ENCODE measurements at places on chromosomes 1 and 21.
A peak's percentile ranks its signal among the peaks of the same experiment; 100 is the strongest.

DNA sequence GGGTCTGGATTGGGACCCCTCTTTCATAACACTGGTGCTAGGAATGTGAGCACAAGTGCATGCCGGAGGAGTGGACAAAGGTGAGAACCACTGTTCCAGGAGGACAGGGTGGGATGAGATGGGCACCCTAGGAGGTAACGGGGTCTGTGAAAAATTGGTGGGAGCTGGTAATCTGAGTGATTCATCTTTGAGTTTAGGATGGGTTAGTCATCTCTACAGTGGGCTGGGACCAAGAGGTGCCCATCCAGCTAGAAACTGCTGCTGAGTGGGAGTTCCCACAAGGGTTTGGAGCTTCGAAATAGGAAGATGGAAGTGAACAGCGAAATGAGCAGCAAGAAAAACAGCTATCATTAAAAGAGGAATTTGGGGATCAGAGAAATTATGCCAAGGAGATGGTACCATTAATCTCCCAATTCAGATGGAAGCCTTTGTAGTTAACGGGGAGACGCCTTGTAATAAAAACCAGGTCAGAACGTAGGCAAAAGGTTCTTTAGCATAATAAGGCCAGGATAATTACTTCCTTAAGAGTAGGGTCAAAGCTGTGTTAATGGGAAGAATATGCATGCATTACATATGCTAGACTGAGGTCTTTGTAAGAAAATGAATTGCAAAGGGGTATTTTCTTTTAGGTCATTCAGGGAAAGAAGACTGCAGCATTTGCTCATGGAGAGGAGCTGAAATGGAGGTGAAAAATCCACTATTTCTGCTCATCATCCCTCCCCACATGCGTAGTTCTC, 55.5 kb downstream of the OLFML3 start:
- DNase-seq: no peak

- no peak for DNase-seq
Observed at GRCh38 chr1:223074445-223075300, 68.4 kb downstream of the TLR5 start.

- DNase-seq: no peak
Observed at GRCh38 chr21:38905328-38905727, 99.6 kb downstream of the ETS2 start.

DNA sequence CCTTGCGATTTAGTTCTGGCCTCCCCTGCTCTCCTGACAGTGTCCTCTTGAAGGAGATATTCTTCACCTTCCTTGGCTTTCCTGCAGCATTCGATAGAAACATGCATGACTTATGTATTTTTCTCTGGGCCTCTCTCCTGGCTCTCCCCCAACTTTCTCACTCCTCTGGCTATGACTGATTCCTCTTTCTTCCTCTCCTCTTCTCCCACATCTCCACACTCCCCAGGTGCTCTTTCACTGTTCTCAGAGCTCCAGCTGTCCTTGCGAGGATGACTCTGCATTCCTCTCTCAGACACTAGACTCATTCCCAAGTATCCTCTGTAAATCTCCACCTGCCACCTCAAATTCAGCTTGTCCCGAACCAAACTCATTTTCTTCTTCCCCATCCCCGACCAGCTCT, 18.0 kb downstream of the LRRC42 start:
- DNase-seq: no peak

DNA sequence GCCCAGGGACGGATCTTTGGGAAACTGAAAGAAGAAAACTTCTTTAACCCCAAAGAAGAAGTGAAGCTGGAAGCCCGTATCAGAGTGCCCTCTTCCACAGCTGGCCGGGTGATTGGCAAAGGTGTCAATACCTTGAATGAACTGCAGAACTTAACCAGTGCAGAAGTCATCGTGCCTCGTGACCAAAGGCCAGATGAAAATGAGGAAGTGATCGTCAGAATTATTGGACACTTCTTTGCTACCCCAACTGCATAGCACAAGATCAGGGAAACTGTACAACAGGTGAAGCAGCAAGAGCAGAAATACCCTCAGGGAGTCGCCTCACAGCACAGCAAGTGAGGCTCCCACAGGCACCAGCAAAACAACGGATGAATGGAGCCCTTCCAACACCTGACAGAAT, 114.0 kb downstream of the NBPF12 start:
- DNase-seq: no peak

DNA sequence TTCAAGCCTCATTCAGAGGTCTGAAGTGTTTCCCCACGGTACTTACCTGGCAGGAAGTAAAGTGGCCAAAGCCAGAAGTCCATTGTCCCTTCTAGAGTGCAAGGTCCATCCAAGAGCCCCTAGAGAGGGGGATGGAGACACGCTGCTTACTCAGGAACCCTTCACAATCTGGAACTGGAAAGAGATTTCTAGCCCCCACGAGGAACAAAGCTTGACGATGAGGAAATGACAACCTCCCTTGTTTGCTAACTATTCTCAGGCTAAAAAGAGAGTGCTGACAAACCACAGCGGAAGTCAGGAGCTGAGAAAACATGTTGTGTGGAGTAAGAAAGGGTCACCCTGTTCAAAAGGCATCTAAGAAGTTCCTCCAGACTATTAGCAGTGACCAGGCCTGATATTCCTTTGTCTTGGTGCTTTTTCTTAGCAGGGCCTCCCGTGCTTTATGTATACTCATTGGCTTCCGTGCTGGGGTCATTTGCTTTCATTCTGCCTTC, at the start of gene FCMR:
TSS of gene FCMR (minus strand) at position 170 of the 494 bp plus-strand sequence. CDS start at position 83, 87 bp downstream.
- DNase-seq: no peak

- no peak for DNase-seq
Observed at GRCh38 chr1:172851077-172851476, 192.2 kb downstream of the FASLG start.

- DNase-seq: no peak
Observed at GRCh38 chr1:247471445-247472016, 13.6 kb upstream of the OR2B11 start.

DNA sequence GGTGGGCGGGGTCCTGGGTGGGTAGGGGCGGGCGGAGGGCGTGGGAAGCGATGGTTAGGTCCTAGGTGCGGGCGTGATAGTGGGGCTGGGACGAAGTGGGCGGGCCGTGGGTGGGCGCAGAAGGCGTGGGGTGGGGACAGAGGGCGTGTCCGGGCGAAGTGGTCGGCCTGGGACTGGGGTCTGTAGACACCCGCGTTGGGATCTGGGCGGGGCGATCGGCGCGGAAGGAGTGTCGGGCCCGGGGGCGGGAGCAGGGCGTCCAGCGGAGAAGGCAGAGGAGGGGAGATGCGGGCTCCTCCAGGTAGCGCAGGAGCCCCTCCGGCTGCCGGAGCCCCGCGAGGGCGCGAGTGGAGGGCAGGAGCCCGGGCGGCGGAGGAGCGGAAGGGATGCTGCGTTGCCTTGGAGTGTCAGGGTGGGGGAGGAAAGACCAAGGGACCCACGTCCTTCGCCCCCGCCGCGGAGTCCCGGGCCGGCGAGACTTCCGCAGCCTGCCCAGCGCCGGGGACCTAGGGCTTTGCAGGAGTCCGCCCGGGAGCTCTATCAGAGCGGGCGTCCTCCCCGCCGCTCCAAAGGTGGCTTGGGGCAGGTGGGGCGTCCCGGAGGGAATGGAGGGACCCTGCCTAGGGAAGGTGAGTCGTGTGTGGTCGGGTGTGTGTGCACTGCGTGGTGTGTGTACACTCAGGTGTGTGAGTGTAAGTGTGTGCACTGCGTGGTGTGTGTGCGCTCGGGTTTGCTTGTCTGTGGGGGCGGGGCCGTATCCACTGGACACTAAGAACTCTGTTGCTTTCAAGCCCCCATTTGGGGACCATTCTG, 27.0 kb upstream of the PRSS38 start:
- DNase-seq: no peak

- DNase-seq: no peak
Observed at GRCh38 chr1:207858281-207858680, 52.6 kb downstream of the CD34 start.

DNA sequence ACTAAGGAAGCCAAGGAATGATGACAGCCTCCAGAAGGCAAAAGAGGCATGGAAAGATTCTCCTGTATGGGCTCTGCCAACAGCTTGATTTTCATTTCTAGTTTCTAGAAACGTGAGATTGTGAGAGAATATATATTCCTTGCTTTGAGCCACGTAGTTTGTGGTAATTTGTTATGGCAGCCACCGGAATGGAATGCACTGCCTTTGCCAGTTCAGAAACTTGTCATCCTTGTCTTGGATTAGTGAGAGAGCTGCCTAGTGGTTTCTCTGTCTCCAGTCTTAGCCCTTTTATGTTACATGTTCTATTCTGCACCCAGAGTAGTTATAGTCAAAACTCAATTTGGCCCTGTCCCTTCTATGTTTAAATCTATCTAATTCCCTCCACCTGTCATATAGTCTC, 216.0 kb upstream of the PTGFR start:
- no peak for DNase-seq

- DNase-seq: no peak
Observed at GRCh38 chr21:17616831-17617230, 4.1 kb upstream of the BTG3 start.

DNA sequence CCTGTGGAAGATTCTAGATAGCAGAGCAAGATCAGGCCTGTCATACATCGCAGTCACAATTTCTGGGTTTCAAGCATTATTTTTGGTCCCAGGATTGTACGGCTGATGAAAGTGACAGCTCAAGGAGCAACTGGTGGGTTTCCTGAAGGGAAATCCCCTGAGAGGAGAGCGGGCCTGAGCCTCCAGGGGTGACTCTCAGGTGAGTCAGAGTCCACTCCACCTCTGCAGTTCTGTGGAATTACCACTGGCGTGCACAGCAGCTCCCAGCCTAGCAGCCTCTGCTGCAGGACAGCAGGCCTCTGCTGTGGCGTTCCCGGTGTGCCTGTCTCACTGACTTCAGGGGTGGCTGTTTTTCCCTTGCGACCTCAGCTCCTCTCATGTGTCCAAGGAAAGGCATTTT, 24.4 kb downstream of the SLC66A1 start:
- no peak for DNase-seq

- DNase-seq: no peak
Observed at GRCh38 chr21:27112186-27112585, 145.3 kb upstream of the ADAMTS5 start.

GRCh38 chr1:184665360-184665759, 89.3 kb downstream of the EDEM3 start:
- DNase-seq: no peak

GRCh38 chr1:163896001-163896400, 574.2 kb downstream of the NUF2 start:
- no peak for DNase-seq

- no peak for DNase-seq
Observed at GRCh38 chr1:181918880-181919525, 142.5 kb downstream of the ZNF648 start.

DNA sequence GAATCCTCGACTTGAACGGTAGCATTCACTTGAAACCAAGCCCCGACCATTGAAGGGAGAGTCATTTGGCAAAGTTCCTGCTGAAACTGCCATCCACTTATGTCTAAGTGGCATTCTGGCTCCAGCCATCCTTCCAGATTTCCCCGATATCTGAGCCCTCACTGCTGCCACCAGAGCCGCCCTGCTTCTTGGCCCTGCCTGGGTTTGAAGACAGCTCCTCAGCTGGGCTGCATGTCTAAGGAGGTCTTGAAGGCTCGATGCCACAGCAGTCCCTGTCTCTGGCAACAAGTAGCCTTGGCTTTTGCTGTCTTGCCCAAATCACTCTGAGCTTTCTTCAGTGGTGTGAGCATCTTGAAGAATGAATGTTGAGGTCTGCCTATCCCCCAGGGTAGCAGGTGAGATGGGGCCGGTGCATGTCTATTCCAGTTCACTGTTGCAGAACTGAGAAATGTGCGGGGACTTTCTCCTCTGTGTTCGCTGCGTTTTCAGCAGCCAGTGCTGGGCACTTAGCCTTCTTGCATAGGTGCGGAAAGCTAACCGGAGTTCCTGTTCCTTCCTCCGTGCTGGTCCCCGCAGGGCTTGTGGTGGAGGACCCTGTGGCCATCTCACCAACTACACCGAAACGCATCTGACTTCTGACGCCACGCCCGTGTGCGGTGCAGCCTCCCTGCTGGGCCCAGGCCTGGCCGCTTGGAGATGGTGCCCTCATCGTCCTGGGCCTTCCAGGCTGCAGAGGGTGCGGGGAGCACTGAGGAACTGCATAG, 29.2 kb downstream of the MAN1C1 start:
- DNase-seq: no peak

- no peak for DNase-seq
Observed at GRCh38 chr21:33025106-33025488, 638 bp upstream of the OLIG2 start.

DNA sequence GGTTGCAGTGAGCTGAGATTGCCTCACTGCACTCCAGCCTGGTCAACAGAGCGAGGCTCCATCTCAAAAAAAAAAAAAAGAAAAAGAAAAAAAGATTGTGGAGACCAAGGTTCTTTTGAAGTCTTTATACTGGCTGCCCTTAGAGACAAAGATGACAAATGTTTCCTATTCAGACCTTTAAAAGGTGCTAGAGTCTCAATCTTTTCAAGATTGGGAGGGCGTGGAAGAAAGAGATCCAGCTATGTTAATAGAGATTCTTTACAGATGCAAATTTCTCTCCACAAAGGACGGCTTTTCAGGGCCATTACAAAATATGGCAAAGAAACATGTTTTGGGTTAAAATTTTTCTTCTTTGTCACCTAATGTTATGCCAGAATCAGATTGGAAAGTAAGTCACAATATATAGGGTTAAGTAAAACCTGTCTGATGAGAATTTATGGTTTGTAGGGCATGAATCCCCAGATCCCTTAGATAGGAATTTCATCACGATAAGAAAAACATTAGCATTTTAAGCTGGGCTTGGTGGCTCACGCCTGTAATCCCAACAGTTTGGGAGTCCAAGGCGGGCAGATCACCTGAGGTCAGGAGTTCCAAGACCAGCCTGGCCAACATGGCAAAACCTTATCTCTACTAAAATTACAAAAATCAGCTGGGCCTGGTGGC, 13.0 kb upstream of the MORC3 start:
- DNase-seq: no peak

- DNase-seq: peak; percentile 38
Observed at GRCh38 chr1:230772457-230773395, 25.5 kb downstream of the CAPN9 start.

DNA sequence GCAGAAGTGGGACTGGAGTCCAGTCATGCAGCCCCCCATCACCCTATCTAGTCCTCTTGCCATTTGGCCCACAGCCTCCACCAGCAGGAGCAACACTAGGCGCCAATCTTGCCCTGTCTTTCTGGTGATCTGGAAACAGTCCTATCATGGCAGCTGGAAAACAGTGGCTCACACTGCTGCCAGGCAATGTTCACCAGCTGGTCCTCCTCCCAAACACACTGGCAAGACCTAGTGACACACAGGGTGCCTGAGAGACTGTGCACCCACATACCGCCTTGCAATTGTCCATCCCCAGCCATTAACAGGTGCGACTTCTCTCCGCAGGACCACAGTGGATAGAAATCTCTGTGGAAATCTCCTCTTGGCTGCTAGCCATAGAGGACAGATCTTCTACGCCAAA, 105.5 kb downstream of the HIVEP3 start:
- DNase-seq: no peak

- no peak for DNase-seq
Observed at GRCh38 chr1:8089535-8090228, 63.6 kb upstream of the ERRFI1 start.

GRCh38 chr1:21653744-21654100, 15.4 kb downstream of the RAP1GAP start:
- no peak for DNase-seq

DNA sequence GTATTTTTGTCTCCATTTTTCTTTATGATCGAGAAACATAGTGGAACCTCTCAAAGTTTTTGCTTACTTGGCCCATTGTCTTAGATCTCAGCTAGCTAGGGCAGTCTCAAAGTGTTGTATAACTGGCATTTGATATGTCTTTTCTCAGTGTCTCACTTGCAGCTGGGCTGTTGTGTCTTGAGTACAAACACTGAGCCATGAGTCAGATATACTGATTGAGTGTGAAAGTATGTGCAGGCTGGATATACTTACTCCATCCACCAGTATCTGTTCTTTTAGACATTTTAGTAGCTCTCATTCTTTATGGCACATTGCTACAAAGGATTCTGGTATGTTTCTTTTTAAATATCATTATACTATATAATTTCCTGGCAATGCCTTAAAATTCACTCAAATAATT, 14.3 kb upstream of the GPR52 start:
- no peak for DNase-seq

All from fibroblast of the conjunctiva (primary cell).